ENCODE measurements at places on chromosomes 4 and X.

- no peak for DNase-seq
Observed at GRCh38 chr4:162461952-162462351, 298.2 kb upstream of the FSTL5 start.

DNA sequence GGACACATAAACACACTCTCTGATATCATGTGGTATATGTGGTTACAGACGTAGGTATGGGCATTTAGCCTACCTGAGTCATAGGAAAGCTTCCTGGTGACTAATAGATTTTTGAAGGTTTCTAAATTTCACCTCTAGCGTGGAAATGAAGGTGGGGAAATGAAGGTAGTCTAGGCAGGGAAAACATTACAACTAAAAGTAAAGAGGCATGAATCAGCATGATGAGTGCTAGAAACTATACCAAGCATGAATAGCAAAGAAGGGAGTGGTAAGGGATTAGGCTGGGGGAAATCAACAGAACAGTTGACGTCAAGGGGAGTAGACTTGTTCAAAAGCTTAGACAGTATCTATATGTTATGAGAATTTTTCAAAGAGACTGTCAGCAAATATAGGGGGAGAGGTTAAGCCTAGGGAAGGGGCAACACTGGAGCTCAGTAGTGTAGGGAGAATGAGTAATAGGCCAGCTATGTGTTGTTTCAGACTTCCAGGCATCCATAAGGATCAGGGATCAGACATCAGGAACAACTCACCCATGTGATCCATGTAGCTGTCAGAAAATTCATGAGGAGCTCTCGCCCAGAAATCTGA is 279.3 kb upstream of the DIPK2B start:
- no peak for DNase-seq

GRCh38 chr4:26822546-26822945 is 38.1 kb upstream of the STIM2 start:
- no peak for DNase-seq

GRCh38 chr4:152118819-152119553 is 358.2 kb upstream of the GATB start:
- DNase-seq = no peak

All from activated CD4-positive, alpha-beta T cell treated with anti-CD3 and anti-CD28 coated beads for 1 hour (primary cell).